T1000 (cell line): ENCODE measurements at places on chromosomes 11 and 22.

GRCh38 chr22:44382116-44383038, 69.6 kb upstream of the SHISAL1 start:
- DNase-seq = no peak

DNA sequence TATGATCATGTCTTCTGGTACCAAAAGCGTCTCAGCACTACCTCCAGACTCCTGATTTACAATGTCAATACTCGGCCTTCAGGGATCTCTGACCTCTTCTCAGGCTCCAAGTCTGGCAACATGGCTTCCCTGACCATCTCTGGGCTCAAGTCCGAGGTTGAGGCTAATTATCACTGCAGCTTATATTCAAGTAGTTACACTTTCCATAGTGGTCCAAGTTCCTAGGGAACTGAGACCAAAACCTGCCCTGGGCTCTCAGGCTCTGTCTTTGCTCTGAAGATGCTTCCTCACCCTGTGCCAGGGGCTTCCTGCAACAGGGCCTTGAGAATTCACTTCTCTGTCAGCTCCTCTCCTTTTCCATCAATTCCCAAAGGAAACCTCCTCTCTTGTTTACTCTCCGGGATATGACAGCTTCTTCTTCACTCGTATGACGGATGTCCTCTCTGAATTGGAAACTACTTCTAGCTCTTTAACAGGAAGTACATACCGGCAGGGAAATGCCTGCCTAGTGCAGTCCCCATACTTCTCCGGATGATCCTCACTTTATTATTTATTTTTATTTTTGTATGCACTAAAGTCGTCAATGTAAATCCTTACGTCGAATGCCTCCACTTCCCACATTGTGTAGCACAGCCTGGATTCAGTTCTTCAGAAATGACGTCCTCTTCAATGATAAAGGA, 29.6 kb upstream of the PRAME start:
- DNase-seq = no peak

- DNase-seq = no peak
Measured at GRCh38 chr22:42001121-42001520, 2.5 kb downstream of the WBP2NL start.

DNA sequence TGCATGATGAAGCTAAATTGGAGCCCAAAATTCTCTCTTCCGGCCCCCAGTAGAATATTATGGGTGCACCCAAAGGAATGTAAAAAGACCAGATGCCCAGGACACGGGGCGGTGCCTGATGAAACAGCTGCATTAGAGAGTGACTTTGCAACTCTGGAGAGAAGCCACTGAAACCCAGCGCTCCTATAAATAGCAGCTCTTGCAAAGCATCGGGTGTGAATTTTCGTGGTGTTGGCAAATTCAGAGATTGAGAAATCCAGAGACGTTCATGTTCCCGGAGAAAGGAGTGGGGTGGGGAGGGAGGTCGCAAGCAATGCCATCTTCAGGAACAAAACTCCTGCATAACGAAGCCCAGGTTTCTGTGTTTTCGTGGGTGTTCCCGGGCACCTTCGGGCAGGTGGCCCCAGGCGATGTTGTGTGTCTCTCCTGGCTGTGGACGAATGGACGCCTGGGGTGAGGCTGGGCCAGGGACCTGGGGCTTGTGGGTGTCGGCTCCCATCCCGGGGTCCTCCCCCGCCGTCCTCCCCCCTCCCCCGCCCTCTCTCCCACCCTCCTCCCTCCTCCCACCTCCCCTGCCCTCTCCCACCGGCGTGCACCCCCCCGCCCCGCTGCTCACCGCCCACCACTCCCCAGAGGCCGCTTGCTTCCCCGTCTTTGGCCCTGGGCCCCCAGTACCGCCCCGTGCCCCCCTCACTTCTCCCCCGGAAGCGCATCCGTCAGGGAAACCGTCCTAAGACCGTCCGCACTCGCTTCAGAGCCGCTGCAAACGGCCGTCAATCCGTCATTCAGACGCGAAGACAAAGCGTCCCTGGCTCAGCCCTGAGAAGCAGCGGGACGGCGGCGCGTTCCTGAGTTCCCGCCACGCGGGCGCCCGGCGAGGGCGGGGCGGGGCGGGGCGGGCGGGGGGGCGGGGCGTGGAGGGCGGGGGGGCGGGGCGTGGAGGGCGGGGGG, 26.7 kb upstream of the TOLLIP start:
- DNase-seq = no peak

DNA sequence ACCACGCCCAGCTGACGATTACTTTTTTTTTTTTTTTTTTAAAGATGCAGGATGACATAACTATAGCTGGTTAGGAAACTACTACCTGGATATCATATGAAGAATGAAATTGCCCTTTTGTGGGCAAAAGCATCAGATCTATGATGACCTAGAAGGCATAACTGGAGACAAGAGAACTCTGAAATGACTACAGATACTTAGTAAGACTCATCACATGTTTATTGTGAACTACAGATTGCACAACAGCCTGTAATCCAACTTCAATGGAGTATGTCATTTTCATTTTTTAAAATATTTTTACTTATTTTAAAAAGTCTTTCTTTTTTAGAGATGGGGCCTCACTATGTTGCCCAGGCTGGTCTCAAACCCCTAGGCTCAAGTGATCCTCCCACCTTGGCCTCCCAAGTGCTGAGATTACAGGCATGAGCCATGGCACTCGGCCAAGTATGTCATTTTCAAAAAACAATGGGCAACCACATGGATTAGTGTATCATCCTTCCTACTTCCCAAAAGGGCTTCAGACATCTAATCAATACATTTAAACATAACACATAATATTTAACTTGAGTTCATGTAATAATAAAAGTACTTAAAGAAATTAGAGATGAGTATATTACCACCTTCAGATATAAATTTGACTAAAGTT, 3.3 kb downstream of the MTMR2 start:
- no peak for DNase-seq

DNA sequence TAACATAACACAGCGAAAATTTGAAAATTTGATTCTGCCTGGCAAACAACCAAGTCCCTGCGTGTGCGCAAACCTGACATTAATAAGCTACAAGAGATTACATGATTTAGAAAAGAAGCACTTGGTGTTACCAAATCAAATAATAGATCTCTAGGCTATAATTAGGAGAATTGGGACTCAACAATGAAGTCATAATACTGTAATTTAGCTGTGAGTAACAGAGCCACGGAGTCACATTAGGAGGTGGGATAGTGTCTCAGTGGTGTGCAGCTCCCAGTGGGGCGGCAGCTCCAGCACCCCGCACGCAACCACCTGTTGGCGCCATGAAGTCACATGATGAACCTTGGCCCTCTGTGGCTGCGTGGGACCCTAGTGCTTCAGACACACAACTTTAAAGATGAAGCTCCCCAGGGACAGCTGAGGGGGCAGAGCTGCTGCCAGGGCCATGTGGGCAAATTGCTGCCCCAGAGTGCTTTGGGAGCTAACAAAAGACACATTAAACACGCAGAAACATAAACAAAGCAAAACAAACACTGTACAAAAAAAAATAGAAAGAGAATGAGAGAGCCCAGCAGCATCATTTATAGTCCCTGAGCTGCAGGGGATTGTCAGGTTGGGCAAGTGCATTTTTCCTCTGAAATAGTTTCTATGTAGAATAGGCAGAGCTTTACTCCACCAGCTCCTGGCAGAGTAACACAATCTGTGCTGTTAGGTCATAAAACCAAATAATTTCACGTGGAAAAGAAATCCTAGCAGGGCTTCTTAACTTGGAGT, 605.6 kb downstream of the SOX6 start:
- no peak for DNase-seq
